ENCODE measurements at places on chromosomes 7 and 10.

- no peak overlapping the region for H3K27ac ChIP-seq
- no peaks in the 10 kb centered on the region for H3K36me3 ChIP-seq
- H3K4me3 ChIP-seq, result no peak overlapping the region
- H3K4me1 ChIP-seq, result no peaks in the 10 kb centered on the region
- no peak for DNase-seq
These were observed 65.9 kb upstream of the FZD1 start for GRCh38 chr7:91198371-91198770.

DNA sequence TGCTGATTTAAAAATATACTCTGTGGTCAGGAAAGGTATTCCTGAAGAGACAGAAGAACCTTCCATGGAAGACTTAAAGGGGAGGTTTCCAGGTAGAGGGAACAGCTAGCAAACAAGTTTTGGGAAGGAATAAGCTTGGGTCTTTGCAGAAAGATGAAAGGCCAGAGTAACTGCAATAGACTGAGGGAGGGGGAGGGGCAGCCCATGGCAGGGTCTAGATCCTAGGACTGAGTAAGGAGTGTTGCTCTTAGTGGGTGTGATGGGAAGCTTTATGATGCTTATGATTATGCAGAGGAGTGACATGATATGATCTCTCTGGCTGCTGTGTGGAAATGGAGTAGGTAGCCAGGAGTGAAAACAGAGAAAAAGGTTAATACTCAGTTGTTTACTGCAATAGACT, 90.0 kb upstream of the FEZF1 start:
- H3K4me1 ChIP-seq, result no peaks in the 10 kb centered on the region
- no peak overlapping the region for H3K27ac ChIP-seq

GRCh38 chr10:56258378-56258777, 102.7 kb downstream of the ZWINT start:
- H3K4me1 ChIP-seq, result no peaks in the 10 kb centered on the region
- no peak overlapping the region for H3K27ac ChIP-seq
- no peaks in the 10 kb centered on the region for H3K27me3 ChIP-seq
- H3K4me3 ChIP-seq, result no peak overlapping the region
- no peaks in the 10 kb centered on the region for H3K36me3 ChIP-seq
- no peak for DNase-seq

DNA sequence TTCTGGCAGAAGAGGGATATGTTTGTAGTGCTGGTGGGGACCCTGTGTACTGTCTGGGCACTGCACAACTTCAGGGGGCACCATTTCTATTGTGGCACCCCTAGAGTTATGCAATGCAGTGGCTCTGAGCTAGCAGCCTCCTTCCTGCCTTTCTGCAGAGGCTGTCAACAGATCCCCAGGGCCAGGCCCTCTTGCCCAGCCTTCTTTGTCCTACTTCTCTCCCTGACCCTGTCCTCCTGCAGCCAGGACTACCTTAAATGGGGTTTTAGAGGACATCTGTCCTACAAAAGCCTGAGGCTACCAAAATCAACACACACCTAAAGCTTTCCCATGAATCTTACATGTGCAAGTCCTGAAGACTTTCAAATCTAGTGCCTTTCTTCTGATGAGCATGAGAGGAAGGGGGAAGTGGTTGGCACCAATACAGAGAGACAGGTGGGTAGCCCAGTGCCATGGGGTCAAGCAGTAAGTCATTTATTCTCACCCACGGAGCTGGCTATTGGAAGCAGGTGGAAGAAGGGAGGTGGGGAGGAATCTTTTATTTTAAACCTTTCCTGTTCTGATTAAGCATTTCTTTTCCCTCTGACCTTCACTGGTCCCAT, 2.4 kb downstream of the SPOCK2 start:
- DNase-seq, result no peak
- H3K27me3 ChIP-seq, result peaks cover 6% of the 10 kb centered on the region
- peak overlapping the region; percentile 88 for H3K27ac ChIP-seq
- H3K36me3 ChIP-seq, result peaks cover 41% of the 10 kb centered on the region
- H3K4me1 ChIP-seq, result peaks cover 65% of the 10 kb centered on the region

DNA sequence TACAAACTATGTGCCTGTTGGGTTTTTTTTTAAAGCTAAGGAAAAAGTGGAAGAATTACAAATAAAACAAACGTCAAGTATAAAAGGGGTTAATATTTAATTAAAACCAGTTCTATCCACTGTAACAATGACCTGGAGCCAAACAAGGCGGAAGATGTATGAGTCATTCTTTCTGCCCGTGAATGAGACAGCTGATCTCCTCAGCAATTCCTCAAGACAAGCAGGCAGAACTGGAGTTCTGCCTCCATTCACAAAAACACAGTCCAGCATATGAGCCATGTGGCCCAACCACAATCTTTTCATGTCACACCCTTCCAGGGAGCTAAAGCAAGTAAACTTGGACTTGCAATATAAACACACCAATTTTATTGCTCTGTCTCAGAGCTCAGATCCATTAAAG, 8.4 kb downstream of the ETV1 start:
- peaks cover 2% of the 10 kb centered on the region for H3K4me1 ChIP-seq
- DNase-seq, result no peak
- H3K4me3 ChIP-seq, result no peak overlapping the region
- H3K27ac ChIP-seq, result no peak overlapping the region
- no peaks in the 10 kb centered on the region for H3K36me3 ChIP-seq

DNA sequence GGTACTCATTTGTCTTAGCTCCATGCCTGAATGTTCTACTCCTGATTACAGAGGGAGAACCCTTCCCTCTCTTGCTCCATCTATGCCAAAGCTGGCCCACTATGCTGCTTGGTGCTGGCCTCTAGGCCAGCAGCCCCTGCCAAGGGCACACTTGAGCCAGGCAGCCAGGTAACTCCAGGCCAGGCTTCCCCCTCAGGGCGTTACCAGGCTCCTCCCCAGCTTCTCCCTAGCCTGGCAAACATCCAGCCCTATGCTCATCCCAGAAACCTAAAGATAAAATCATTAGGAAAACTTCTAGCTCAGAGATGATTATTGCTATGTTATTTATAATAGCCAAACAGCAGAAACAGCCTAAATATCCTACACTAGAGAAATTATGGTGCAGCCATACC, 103.7 kb downstream of the KCNMA1 start:
- H3K36me3 ChIP-seq, result no peaks in the 10 kb centered on the region
- no peak overlapping the region for H3K27ac ChIP-seq
- no peaks in the 10 kb centered on the region for H3K4me1 ChIP-seq
- H3K27me3 ChIP-seq, result peaks cover 13% of the 10 kb centered on the region
- no peak for DNase-seq
- H3K4me3 ChIP-seq, result no peak overlapping the region

DNA sequence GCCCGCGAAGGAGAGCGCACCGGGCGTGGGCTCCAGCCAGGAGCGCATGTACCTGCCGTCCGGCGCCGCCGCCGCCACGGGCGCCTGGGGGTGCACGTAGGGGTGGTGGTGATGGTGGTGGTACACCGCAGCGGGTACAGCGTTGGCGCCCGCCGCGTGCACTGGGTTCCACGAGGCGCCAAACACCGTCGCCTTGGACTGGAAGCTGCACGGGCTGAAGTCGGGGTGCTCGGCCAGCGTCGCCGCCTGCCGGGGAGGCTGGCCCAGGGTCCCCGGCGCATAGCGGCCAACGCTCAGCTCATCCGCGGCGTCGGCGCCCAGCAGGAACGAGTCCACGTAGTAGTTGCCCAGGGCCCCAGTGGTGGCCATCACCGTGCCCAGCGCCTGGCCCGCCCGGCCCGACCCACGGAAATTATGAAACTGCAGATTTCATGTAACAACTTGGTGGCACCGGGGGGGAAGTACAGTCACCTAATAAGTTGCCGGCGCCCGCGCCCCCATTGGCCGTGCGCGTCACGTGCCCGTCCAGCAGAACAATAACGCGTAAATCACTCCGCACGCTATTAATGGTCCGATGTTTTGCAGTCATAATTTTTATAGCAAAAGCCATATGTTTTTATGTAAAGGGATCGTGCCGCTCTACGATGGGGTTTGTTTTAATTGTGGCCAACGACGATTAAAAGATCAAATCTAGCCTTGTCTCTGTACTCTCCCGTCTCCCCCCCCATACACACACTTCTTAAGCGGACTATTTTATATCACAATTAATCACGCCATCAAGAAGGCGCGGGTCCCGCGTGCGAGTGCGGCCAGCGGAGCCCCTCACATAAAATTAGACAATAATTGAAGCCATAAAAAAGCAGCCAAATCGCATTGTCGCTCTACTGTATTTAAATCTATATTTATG, at the start of gene HOXA9:
Gene HOXA9, minus strand, starts transcription at position 449 of the 907 bp plus-strand sequence. Its CDS starts 80 bp downstream, at position 369.
- peaks cover 24% of the 10 kb centered on the region for H3K4me1 ChIP-seq
- no peaks in the 10 kb centered on the region for H3K36me3 ChIP-seq
- DNase-seq, result no peak
- peaks cover 91% of the 10 kb centered on the region for H3K27me3 ChIP-seq
- peak within 1 kb of the TSS; percentile 66 for H3K4me3 ChIP-seq

- peak overlapping the region; percentile 86 for H3K4me3 ChIP-seq
- H3K27ac ChIP-seq, result peak overlapping the region; percentile 91
- peaks cover 18% of the 10 kb centered on the region for H3K36me3 ChIP-seq
- peaks cover 48% of the 10 kb centered on the region for H3K4me1 ChIP-seq
- peak; percentile 62 for DNase-seq
These were observed 1.5 kb upstream of the KAT6B start for GRCh38 chr10:74824900-74825370.

Data from activated naive CD8-positive, alpha-beta T cell treated with anti-CD3 and anti-CD28 coated beads for 36 hours (primary cell).